ENCODE measurements at places on chromosomes 3 and 15. TPM values are rescaled to one million over a fixed set of nuclear protein-coding genes. Genes with fewer than 3 reads are reported as not detected.

Gene MED12L
- total RNA-seq: 1.7 TPM

Gene IGSF10
- 1.9 TPM for total RNA-seq

Gene CAMKV
- 0.14 TPM for total RNA-seq

Gene IL17RC
- 5.7 TPM for total RNA-seq

Gene SLC15A2
- total RNA-seq: 1.0 TPM

Gene SLC12A6
- 13.5 TPM for total RNA-seq

Gene GOLGA8J
- 0.05 TPM for total RNA-seq

- H3K4me3 ChIP-seq: no peak overlapping the region
Observed at GRCh38 chr3:72338082-72338941, 509.9 kb downstream of the SHQ1 start.

- peaks cover 7% of the 10 kb centered on the region for H3K4me1 ChIP-seq
- peaks cover 5% of the 10 kb centered on the region for H3K36me3 ChIP-seq
- H3K27me3 ChIP-seq: no peaks in the 10 kb centered on the region
Observed at GRCh38 chr15:68208636-68209240, 3.6 kb upstream of the CALML4 start.

DNA sequence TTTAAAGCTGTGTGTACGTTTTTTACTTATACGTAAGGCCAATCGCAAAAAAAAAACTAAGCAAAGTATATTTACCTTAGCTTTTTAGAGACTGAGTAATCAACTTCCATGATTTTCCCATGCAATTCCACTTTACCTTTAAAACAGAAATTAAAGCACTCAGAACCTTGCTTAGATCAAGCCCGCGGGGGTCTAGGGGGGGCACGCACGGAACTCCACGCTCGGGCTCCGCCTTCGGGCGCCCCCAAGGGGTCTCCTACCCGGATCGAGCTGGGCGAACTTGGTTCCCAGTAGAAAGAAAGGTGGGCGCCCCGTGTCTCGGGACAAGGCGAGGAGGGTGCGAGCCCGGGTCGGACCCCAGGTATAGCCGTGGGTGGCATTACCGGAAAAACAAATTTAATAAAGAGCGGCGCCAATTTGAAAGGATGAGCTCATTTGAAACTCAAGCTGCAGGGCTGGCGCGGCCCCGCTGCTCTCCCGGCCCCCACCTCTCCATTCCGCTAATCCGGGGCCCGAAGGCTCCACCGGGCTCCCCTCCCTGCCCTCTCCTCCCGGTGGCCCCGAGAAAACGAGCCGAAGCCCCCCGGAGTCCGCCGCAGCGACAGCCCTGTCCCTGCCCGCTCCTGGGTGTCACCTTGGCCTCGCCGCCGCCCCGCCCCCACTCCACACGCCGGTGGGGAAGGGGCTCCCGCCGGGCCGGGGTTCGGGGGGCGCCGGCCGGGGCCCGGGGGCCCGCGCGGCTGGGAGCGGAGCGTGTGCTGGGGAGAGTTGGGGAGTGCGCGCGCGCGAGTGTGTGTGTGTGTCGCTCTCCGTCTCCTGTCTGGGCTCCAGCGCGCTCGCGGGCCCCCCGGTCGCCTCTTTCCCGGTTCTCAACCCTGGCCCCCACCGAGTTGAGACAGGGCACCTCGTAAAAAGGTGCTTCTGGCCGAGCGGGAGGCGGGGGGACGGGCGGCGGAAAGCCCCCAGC, 1.5 kb downstream of the IGF2BP2 start:
- DNase-seq: peak; percentile 79
- H3K27ac ChIP-seq: peak overlapping the region; percentile 81
- H3K4me3 ChIP-seq: peak overlapping the region; percentile 88
- peaks cover 7% of the 10 kb centered on the region for H3K4me1 ChIP-seq
- peaks cover 33% of the 10 kb centered on the region for H3K27me3 ChIP-seq

DNA sequence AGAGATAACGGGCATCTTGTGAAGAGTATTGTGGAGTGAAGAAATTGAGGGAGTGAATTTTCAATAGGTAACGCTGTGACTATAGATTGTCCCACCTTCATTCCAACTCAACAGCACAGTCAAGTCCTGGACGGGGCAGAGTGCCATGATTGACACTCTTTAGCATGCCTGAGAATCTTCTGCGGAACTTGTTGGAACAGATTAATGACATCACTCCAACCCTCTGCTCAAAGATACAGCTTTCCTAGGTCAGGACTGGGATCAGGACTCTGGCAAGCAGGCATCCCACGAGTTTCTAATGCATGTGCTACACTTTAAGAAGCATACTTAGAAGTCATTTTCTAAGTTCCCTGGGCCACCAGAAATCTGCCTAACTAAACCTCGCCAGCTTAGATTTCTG, 267.6 kb upstream of the CFAP20DC start:
- no peak overlapping the region for H3K27ac ChIP-seq
- H3K27me3 ChIP-seq: no peaks in the 10 kb centered on the region
- no peak overlapping the region for H3K4me3 ChIP-seq
- H3K36me3 ChIP-seq: no peaks in the 10 kb centered on the region

DNA sequence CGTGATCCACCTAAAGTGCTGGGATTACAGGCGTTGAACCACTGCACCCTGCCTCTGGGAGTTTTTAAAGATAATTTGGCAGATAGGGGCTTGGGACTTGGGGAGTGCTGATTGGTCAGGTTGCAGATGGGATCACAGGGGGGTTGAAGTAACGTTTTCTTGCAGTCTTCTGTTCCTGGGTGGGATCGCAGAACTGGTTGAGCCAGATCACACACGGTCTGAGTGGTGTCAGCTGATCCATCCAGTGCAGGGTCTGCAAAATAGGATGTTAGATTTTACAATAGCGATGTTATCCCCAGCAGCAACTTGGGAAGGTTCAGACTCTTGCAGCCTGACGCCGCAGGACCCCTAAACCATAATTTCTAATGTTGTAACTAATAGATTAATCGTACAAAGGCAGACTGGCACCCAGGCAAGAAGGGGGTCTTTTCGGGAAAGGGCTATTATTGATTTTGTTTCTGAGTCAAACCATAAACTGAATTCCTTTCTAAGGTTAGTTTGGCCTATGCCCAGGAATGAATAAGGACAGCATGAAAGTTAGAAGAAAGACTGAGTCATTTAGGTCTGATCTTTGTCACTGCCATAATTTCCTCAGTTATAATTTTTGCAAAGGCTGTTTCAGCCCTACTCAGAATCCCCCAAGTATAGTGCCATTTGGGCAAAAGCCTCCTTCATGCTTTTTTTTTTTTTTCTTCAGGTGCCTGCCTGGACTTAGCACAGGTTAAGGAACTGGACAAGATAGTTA, 1.5 kb upstream of the CA12 start:
- H3K27me3 ChIP-seq: peaks cover 21% of the 10 kb centered on the region
- no peak overlapping the region for H3K4me3 ChIP-seq
- no peak overlapping the region for H3K27ac ChIP-seq
- no peak for DNase-seq
- peaks cover 15% of the 10 kb centered on the region for H3K4me1 ChIP-seq
- H3K36me3 ChIP-seq: no peaks in the 10 kb centered on the region

DNA sequence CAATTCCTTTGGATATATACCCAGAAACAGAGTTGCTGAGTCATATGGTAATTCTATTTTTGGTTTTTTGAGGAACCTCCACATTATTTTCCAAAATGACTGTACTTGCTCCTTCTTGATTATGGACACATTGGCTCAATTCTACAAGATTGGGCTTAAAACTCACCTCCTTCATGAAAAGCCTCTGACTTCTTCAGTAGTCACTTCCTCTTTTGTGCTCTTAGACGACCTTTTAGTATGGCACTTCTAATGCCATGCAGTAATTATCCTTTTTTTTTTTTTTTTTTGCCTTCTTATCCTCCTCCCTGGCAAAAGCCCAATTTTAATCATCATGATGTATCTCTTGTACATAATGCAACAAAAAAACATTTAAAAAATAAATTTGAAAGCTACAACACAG, 33.0 kb upstream of the ABHD17C start:
- no peak for DNase-seq
- no peaks in the 10 kb centered on the region for H3K4me1 ChIP-seq
- H3K27me3 ChIP-seq: no peaks in the 10 kb centered on the region
- no peaks in the 10 kb centered on the region for H3K36me3 ChIP-seq
- H3K27ac ChIP-seq: no peak overlapping the region

DNA sequence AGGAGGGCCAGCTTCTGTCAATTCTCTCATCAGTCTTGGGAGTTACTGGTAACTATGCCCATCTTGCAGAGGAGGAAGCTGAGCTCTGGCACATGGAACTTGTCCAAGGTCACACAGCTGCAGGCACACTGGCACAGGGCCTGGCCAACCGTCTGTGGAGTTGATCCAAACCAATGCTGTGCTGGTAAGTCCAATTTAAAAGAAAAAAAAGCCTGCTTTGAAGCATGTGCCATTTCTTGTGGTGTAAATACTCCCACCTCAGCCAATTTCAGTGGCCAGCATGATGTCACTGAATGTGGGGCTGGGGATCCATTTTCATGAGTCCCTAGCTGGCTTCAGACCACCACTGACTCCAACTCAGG, 83.4 kb downstream of the CHSY1 start:
- peak overlapping the region; percentile 38 for H3K27ac ChIP-seq
- H3K4me1 ChIP-seq: peaks cover 26% of the 10 kb centered on the region
- no peak overlapping the region for H3K4me3 ChIP-seq

- no peak overlapping the region for H3K27ac ChIP-seq
- H3K27me3 ChIP-seq: no peaks in the 10 kb centered on the region
- H3K36me3 ChIP-seq: no peaks in the 10 kb centered on the region
- no peaks in the 10 kb centered on the region for H3K4me1 ChIP-seq
Observed at GRCh38 chr3:147937341-147937740, 528.2 kb downstream of the ZIC1 start.

DNA sequence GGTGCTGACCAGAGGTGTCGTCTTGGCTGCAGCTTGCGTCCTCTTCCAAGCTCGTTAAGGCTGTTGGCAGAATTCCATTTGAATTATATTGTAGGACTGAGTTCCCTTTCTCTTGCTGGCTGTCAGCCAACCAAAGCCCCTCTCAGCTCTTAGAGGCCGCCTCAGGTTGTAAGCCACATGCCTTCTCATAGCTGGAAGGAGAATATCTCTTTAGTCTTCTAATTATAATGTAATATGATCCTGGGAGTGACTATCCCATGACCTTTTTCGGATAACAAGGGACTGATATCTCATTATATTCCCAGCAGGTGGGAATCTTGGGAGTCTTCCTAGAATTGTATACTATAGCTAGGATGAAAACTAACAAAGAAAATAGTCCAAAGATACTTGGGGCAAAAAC, 4.8 kb downstream of the SCG5 start:
- H3K36me3 ChIP-seq: peaks cover 23% of the 10 kb centered on the region
- no peaks in the 10 kb centered on the region for H3K4me1 ChIP-seq
- no peak for DNase-seq
- no peak overlapping the region for H3K4me3 ChIP-seq
- H3K27me3 ChIP-seq: no peaks in the 10 kb centered on the region

DNA sequence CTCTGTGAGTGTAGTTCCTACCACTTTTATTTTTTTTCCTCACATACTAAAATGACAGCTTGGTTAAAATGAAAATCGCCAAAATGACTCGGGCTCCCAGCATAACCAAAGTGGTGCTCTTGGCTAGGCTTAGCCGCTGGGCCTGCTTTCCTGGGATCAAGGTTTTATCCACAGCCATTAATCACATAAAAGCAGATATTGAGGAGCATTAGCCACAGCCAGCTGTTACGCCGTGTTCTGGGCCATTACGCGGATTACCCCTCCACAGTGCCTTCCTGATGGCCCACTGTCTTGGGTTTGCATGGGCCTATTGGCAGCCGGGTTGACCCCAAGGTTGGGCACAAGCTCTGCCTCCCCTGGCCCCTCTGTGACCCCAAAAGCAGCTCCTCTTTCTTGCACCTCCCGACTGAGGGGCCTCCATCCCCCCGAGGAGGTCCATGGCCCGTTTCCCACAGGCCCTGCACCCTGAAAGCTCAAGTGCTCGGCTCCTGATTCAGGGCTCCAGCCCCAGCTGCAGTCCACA, 30.4 kb upstream of the TRPM1 start:
- H3K4me1 ChIP-seq: peaks cover 25% of the 10 kb centered on the region
- no peak overlapping the region for H3K27ac ChIP-seq
- no peak overlapping the region for H3K4me3 ChIP-seq
- H3K36me3 ChIP-seq: no peaks in the 10 kb centered on the region
- H3K27me3 ChIP-seq: no peaks in the 10 kb centered on the region
